ENCODE measurements at places on chromosomes 16 and 17. TPM values are rescaled to one million over a fixed set of nuclear protein-coding genes. Genes with fewer than 3 reads are reported as not detected.

Gene PRAC2
- not detected for total RNA-seq

Gene GABARAP
- 531 TPM for total RNA-seq

Gene CCL14
- total RNA-seq: 16.4 TPM

Gene PERCC1
- 0.46 TPM for total RNA-seq

Gene ORC6
- total RNA-seq: 2.4 TPM

Gene TBX2
- 7.0 TPM for total RNA-seq

All from heart right ventricle (tissue), 16 donors.